ENCODE measurements at places on chromosomes 5 and 9.

DNA sequence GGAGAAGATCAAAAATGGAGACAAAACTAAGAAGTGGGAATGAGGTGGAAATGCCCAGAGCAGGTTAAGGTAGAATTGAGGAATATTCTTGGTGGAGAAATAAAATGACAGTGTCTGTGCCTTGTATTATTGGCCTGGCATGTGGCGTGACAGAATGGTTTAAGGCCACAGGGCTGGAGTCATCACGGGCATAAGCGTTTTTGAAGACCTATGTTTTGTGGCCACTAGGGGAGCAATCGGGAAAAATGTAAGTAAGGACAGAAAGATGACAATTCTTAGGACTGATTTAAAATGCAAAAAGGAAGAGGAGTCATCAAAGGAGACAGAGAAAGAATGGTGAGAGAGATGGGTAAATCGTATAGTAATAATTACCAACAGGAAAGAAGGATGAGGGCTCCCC, 72.2 kb upstream of the EPB41L4A start:
- no peak for DNase-seq

- no peak for DNase-seq
Observed at GRCh38 chr9:4325113-4325512, 25.2 kb upstream of the GLIS3 start.

GRCh38 chr5:180284149-180284548, 7.7 kb downstream of the MAPK9 start:
- no peak for DNase-seq

- no peak for DNase-seq
Observed at GRCh38 chr5:149549461-149550267, 1.6 kb downstream of the CSNK1A1 start.

DNA sequence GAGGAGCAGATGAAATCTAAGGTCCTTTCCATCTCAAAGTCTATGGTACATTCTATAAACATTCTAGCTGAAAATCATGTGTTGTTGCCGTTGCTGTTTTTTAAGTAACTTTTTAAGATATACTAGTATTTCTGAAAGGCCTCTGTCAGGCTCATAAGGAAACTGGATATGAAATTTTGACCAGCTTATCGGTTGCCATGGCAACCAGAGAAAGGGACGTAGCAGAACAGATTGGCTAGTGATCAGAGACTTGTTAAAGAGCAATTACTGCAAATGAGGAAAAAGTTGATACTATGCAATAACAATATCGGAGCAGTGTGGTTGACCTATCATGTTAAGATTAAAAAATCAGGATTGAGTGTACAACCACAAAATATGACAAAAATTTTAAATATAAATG, 57.0 kb upstream of the RNF180 start:
- DNase-seq, result no peak

GRCh38 chr5:3126639-3127038, 375.2 kb upstream of the IRX2 start:
- DNase-seq, result no peak

Data from left lobe of liver (tissue), 2 donors.